A549 treated with AZD2906 at 1 μM for 4 hours (cell line): ENCODE measurements at places on chromosomes 3 and 15. TPM values are rescaled to one million over a fixed set of nuclear protein-coding genes. Genes with fewer than 3 reads are reported as not detected.

The TM4SF4 gene
- 26.2 to 36.4 TPM (median 30.7 TPM) in 5 replicates for total RNA-seq

The IFRD2 gene
- 71.9 to 93.3 TPM (median 89.3 TPM) in 5 replicates for total RNA-seq

The TIGIT gene
- not detected in 5 replicates for total RNA-seq

The SLC28A1 gene
- not detected in 5 replicates for total RNA-seq
